ENCODE measurements at places on chromosomes 1 and 21.

GRCh38 chr1:156098784-156099183 is 15.7 kb upstream of the LMNA start:
- no peak for DNase-seq

DNA sequence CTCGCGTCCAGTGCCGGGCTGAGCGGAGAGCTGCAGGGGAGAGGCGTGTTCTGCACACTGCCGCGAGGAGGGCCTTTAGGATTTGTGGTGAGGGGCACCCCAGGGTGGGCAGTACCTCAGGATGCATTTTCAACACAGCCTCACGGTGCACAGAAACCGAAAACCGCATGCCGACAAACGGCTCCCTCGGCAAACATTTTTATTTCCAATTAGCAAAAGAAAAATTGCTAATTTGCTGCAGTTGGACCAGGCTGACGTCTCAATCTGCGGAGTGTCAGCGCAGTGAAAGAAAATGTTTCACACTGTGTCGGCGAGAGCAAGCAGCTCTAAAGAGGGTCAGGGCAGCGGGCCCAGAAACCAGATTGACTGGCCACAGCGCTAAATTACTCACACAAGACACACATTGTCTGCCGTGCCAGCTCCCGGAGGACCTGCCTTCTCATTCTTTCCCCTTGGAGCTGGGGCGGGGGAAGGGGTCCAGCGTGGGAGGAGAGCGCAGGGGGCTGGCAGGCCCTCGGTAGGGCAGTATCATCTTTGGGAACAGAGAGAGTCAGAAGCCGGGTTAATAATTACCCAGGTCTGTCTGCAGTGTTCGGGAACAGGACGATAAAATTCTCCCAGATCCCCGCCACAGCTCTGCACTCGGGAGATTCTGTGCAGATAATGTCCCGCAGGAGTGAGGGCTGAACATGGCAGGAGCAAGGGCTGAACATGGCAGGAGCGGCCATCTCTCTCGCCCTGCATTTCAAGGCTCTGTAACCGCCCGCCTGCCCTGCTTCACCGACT is 150.2 kb downstream of the PRDM16 start:
- DNase-seq = peak; percentile 55

GRCh38 chr1:241499910-241500309 is 19.6 kb downstream of the FH start:
- DNase-seq = no peak

DNA sequence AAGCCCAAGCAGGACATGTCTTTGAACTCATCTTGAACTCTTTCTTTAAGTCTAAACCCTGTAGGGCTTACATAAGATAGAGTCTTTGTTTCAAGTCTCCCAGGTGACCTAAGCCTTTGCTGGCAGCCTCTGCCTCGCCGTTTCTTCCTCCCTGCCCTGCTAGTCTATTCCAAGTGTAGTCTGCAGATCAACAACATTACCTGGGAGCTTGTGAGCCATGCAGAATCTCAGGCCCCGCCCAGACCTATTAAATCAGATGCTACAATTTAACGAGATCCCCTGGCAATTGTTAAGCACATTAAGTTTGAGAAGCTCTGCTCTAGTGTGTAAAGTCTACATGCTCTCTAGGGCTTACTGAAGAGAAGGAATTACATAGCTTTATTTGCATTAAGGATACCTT is 271.6 kb downstream of the PBX1 start:
- DNase-seq = no peak

- no peak for DNase-seq
Observed at GRCh38 chr1:152109231-152109997, 5.8 kb downstream of the TCHH start.

Measured in neural crest cell (in vitro differentiated cells).